Stromal cell of bone marrow (primary cell): ENCODE measurements at places on chromosomes 3 and 15.

- no peak for DNase-seq
Observed at GRCh38 chr3:197376020-197376419, 77.6 kb upstream of the DLG1 start.

DNA sequence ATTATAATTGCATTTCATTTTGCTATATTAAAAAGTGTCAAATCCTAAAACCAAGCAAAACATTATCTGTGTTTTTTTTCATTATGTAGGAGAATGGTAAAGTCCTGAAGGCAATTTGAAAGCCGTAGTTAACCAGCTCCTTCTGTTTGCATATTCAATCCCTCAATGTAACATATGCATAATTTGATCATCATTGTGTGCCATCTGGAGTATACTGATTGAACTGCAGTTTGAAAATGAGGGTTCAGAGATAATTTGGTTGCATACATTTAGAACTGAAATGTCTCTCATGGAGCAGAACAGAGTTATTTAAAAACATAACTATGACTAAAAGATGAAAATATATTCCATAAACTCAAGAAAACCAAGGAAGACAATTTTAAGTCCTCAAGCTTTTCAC, 518.6 kb downstream of the GBE1 start:
- no peak for DNase-seq

GRCh38 chr3:100898681-100899080, 94.5 kb downstream of the ABI3BP start:
- no peak for DNase-seq

- DNase-seq = no peak
Observed at GRCh38 chr3:14988988-14989394, 41.6 kb downstream of the NR2C2 start.

GRCh38 chr15:36609793-36610192, 30.4 kb downstream of the CDIN1 start:
- DNase-seq = no peak

- no peak for DNase-seq
Observed at GRCh38 chr3:146035366-146035765, 125.6 kb downstream of the PLOD2 start.

DNA sequence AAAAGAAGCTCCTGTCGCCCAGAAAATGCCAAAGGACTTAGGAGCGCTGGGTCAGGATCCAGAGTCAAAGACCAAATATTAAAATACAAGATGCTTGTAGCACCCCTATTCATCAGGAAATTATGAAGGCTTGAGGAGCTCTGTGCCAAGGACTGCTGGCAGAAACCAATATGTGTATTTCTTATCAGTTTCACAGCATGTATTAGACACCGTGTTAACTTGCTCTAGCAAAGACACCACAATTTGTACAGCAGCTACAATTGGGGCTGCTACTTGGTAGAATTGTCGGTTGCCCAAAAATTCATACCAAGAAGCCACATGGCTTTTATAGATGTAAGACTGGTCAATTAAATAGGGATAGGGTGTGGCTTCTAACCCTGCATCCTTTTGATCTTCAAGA, 128.8 kb downstream of the CD47 start:
- no peak for DNase-seq

DNA sequence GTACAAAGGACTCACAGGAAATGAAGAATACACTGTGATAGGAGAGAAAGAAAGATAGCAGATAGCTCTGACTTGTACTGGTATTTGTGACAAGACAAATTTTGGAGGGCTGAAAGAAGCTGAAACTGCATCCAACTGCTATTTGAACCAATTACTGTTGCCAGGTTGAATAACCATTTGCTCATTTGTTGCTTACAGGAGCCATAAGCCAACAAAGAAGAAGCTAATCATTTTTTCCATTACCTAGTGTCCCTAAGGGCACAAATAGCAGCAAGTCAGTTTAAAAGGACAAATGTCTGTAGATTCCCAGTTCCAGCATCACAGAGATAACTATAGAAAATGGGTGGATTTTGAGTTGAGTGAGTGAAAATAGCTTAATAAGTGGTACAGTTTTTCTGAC, 376.9 kb upstream of the ARPP21 start:
- DNase-seq = no peak

DNA sequence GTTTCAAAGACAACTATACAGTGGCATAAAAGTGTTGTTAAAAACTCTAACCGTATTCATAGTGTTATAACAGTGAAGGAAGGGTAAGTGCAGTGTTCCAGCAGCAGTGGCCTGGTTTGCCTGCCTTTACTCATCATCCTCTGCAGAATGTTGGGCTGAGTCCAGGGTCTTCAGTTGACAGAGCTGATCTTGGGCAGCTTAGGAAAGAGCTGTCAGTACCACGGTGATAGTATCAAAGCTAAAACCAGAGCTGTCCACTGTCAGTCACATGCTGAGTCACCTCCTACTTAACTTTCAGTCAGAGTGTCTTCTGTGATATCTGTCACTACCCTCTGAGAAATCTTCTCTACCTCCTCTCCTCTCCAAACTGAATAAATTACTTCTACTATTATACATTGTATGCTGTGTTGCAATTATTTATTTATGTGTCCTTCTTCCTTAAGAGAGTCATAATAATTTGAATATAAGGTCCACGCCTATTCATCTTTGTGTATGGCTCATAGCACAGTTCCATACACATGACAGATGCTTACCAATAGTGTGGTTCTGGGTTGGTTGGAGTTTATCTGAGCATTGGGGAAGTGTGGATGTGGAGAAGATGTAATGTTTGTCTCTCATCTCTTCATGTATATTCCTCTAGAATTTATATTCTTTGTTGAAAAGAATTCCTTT, 242.1 kb downstream of the ZIC1 start:
- no peak for DNase-seq

GRCh38 chr3:186209810-186210752, 101.2 kb upstream of the ETV5 start:
- DNase-seq = peak; percentile 79

DNA sequence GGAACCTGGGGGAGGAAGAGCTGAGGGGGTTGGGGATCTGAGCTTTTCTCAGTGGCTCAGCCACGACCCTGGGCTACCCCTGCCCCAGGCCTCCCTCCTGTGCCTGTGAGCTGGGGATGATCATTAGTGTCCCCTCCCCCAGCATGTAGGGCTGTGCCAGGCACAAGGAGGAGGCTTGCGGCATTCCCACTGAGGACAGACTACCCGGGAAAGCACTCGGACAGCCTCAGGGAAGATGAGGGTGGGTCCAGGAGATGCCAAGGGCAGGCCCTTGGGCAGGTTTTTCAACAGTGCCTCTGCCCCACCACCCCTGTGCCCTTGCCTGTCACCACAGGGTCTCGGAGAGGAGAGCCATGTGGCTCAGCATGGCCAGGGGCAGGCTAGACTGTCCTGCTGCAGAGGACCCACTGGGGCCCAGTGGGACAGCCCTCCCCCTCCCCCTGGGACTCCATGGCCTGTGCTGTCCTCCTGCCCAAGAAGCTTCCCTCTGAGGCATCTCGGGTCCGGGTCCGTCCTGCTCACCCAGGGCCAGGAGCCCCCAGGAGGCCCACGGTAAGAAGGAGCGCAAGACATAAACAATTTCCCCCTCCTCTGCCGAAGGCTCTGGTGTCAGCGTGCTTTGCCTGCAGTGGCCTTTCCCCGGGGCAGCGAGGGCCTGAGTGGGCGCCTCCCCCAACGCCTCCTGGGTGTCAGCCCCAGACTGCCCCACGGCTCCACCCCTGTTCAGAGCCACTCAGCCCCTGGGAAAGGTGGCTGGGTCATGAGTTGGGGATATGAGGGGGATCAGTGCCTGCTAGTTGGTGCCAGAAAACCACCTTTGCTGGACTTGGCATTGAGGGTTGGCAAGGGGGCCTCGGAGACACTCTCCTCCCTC, 192.5 kb downstream of the GOLGA6L6 start:
- no peak for DNase-seq

DNA sequence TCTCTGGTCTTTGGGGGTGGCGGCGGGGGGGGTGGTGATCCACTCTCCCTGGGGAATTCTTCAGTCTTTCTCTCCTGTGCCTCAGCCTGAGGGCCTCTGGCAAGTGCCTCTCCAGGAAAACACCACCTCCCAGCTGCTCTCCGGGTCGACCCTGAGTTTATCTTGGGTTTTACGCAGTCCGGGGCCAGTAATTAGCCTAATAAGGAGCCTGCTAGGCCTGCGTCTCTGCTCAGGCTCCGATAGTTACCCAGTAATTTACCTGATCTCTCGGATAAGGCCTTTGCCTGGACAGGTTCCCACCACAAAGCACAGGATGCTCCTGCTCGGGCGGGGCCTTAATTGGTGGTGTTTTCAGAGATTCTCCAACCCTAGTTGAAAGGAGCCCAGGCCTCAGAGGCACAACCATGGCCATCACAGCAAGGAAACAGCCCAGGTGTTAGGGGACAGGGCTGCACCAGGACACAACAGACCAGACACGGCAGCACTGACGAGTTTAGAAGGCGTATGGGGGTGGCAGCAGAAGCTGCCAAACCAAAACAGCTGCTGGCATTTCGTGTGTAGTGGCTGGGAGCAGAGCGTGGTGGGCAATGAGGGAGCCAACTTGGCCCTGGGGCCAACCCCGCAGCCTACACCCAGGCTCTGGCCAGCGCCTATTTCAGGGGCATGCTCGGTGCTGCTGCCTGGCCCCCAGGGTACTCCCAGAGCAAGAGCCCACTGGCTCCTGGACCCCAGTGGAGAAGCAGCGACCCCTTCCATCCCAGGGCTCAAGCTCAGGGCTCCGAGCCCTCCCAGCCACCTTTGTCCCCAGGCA, 71.4 kb downstream of the KLF13 start:
- DNase-seq = no peak

DNA sequence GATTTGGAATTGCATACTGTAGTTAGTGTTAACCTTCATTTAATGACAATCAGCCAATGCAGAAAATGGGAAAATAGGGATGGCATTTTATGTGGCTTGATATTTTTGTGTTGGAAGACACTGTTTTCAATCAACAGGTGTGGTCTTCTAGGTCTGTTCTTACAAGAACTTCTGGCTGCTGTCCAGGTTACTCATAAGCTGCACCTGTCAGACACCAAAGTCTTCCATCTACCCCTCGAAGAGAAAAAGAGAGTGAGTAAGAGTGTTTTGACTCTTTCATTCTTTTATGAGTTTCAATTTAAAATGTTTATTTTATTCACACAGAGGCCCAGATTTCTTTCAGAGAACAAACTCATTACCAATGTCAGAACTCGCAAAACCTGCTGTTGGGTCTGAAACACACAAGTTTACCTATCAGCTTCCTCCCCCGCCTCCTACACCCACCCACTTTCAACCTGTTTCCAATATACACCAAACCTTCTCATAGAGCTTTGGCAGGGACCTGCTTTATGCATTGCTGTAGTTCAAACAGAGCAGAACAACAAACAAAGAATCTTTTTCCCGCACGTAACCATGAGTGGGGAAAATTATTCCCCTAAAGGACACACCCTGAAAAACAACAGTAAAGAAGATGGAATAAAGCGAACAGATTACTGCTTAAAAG, 767.7 kb upstream of the ALCAM start:
- DNase-seq = no peak

DNA sequence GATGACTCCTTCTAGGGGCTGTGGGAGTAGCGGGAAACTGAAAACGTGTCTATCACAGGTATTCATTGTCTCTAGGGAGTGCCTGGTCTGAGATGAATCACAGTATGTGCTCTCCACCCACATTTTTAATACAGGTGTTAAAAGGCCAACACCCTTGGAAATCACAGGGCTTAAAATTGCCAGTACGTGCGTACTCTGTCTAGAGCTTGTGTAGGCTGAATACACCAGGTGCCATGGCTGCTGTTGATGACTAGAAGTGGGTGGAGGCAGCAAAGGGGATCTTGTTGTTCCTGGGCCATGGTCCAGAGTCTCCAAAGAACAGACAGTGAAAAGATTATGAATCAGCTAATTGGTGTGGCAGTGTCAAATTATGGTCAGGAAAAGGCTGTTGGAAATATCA, 35.1 kb upstream of the P3H2 start:
- DNase-seq = no peak

GRCh38 chr15:75723847-75724660, 11.4 kb upstream of the CSPG4 start:
- DNase-seq = peak; percentile 95

DNA sequence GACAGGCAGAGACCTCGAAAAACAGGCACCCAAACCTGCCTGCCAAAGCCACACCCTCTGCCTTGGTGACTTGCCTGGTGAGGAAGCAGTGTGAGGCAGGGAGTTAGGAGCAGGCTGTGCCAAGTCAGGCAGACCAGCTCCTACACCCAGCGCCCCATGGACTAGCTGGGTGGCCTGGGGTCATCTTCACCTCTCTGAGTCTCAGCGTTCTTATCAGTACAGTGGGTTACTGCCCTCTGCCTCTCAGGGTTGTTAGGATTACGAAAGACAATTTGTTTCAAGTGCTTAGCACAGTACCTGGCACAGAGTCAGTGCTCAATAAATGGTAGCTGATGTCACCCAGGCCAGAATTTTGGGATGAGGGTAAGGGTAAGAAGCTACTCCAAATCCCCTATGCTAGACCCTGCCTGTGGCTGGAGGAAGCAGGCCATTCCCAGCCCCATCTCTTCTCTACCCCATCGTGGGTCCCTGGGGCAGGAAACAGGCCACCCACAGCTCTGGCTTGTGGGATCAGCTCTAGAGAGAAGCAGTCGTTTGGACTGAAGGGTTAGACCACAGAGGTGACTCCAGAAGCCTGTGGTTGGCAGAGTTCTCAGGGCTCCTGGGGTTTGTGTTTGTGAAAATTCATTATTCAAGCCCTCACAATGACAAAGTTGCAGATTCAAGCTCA, 10.1 kb downstream of the SLC51B start:
- no peak for DNase-seq

GRCh38 chr15:78140292-78140691, 8.9 kb upstream of the IDH3A start:
- no peak for DNase-seq

DNA sequence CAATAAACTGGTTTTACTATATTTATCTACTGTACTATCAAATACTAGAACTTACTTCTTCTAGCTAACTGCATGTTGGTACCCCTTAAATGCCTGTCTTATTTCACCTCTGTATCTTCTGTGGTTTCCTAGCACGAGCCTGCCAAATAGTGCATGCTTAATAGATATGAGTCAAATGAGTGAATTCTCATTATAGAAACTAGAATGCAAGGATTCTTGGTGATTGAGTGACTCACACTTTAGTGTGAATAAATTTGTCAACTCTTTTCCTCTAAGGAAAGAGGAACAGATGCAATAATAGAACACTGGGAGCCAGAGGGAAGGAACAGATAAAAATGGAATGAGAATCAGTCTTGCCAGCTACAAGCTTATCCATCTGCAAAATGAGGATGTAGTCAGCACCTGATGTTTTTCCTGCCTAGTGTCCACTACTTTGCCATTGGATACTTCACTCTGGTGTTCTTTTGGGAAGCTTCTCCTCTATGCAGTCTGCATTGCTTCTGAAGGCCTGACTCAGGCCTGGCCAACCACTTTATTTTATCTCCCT, 189.1 kb upstream of the CADPS start:
- no peak for DNase-seq

GRCh38 chr15:63038926-63039673, 3.4 kb upstream of the TPM1 start:
- DNase-seq = no peak

GRCh38 chr15:38012894-38013293, 78.5 kb downstream of the TMCO5A start:
- no peak for DNase-seq

DNA sequence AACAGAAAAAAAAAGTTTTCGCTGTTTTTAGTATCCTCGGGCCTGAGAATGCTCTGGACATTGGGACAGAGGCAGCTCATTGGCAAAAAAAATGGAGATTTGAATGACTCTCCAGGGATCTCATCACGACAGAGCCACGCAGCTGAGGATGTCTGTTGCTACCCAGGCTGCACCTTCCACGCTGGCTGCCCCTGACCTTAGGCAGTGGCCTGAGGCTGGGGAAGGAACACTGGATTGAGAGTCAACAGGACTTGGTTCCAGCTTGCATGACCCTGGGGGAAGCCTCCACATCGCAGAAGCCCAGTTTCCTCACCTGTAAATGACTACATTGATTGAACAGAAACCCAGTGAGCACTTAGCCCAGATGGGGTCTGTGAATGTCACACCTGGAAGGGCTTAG, 8.7 kb upstream of the ACSBG1 start:
- no peak for DNase-seq
